ENCODE measurements at places on chromosomes 2 and 18. TPM values are rescaled to one million over a fixed set of nuclear protein-coding genes. Genes with fewer than 3 reads are reported as not detected.

The ESPNL gene
- 0.28 TPM for polyA plus RNA-seq

The POTEC gene
- not detected for polyA plus RNA-seq

- DNase-seq, result peak; percentile 22
These were observed 217.1 kb downstream of the MREG start for GRCh38 chr2:215796140-215796855.

GRCh38 chr18:46160050-46160798, 56.0 kb downstream of the HAUS1 start:
- no peak for DNase-seq

The RIT2 gene
- not detected for polyA plus RNA-seq

The ASXL3 gene
- 0.71 TPM for polyA plus RNA-seq

The HAAO gene
- 57.2 TPM for polyA plus RNA-seq

DNA sequence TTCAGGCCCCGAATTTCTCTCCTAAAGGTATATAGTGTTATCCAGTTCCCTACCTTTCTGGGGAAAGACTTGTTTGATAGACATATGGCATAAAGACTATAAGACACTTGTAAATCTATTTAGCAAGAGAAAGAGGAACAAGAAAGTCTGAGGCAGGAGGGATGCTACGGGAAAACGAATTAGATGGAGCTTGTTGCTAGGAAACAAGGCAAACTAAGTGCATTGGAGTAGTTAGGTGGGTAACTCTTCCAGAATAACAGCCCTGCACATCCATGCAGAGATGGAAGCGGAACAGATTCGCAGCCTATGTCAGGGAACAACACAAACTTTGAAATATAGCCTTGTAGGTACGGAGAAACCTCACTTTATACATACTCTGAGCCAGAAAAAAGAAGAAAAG, 810.3 kb upstream of the CRIM1 start:
- DNase-seq, result no peak

- no peak for DNase-seq
These were observed 334.4 kb downstream of the AGPS start for GRCh38 chr2:177726931-177727348.

DNA sequence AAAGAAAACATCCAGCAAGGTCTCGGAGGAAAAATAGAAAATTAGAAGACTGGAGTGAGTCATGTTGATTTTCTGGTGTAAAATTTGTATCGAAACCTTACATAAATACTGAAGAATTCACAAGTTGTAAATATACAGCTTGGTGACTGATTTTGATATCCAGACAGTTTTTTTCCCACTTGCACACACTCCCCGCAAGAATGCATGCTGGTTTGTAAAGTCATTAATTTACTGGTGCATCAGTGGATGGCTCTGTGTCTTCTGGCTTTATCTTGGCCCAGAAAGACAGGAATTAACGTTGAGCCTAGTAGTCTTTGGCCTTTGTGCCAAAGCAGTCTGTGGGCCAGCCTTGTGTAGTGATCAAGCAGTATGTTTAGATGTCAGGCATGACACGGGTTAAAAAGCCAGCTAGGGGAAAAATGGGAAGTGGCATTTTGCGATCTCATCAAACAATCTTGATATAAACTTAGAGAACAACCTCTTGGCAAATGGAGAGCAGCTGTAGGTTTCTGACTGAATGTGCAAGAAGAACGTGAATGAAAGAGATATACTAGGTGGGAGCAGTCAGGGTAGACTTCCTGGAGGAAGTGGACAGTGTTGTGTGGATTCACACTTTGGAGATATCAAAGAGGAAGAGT, 22.7 kb upstream of the CASP8 start:
- no peak for DNase-seq

DNA sequence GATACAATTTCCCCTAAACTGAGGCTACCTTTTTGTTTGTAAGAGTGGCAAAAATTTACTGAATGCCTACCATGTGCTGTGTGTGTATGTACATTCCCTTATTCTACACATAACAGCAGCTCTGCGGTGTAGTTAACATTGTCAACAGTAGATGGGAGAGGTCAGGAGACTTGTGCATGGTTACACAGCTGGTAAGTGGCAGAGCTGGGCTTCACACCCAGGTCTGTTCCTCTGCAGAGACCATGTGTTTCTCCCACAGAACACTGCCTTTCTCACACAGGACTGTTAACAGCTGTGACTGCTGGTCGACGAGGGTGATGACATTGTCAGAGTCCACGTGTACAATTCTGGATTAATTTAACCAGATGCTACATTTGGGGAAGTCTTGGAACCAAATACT, 49.1 kb downstream of the EML6 start:
- no peak for DNase-seq

DNA sequence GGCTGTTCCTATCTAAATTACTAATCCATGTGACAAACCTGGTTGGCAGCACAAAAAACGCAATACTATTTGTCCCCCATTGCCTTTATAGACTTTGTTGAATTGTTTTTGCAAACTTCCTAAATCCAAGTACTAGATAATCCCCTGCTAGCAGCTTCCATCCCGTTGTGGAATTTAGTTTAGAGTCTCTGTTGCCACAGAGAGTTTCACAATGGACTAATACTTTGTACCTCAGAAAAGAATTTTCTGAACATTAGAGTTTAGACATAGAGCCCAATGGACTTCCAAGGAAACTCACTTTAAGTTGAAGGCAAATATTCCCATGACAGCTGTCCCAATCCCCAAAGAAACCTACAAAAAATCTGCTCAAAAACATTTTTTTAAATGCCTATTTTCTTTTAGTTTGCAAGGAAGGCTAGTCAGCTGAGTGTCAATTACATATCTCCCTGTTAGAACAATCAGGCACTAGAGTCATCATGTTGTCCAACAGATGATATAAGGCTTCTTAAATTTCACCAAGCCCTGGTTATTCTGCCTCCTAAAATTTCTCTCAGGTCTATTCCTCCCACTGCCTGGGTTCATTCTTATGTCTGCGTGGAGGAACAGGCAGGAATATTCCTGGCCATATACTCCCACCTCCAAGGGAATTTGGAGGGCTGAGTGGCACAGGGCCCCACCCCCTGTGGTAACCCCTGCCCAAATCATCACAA, 27.2 kb downstream of the RNF152 start:
- peak; percentile 53 for DNase-seq

DNA sequence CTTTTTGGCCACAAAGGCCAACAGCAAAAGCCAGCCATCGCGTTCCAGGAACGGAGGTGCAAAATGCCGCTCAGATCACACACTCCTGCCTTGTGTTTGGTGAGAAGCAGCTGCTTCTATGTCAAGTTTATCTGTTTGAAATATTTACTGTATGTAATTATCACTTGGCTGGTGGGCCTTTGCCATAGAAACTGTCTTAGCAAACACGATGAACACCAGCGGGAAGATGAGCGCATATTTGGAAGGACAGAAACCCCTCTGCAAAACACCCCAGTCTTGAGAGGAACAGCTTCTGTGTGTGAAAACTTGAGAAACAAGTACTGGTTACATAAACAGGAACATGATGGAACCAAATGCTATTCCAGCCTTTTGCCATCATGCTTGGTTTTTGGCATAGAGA, 59.7 kb downstream of the SCG2 start:
- DNase-seq, result no peak
